Hypothalamus (tissue), 51 donors: ENCODE measurements at places on chromosomes 1 and 21.

DNA sequence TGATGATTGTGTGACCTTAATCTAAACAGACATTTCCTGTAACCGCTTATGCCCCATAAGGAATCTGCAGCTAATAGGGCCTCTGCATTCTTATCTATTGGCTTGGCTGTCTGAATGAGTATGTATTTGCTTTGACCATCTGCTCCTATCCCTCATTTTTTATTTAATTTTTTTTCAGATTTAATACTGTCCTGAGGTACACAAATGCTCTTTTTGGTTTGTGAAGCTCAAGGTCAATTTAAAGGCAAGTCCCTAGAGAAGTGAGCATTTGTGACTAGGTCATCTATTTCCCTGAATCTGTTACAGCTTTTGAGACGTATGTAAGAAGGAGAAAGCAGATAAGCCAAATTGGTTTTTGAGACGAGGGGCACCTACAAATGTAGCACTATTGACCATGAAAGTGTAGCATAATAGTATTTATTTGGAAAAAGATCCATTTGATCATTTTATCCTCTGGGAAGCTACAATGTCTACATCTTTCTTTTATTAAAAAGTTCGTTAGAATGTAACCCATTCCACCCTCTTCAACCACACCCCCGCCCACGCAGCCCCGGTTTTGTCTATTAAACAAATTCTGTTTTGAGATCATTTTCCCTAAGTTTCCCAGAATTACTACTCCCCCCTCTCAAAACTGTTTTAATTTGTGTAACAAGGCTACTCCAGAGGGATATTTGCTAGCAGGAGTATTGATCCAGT, 69.2 kb upstream of the HSPA13 start:
- no peak for DNase-seq

DNA sequence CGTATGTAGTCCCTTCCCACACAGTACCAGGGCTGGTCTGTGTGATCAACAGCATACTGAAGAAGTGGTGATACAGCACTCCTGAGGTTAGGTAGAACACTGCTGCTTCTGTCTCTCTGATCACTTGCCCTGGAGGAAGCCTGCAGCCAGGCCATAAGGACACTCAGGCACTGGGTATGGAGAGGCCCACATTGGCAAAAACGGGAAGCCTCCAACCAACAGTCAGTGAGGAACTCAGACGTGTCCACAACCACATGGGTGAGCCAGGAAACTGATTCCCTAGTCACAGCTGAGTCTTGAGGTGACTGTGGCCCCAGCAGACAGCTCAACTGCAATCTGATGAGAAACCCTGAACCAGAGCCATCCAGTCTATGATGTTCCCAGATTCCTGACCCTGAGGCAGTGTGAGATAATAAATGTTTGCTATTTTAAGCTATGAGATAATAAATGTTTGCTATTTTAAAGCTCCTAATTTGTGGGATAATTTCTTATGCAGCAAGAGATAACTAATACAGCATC, 62.5 kb downstream of the COQ8A start:
- no peak for DNase-seq

DNA sequence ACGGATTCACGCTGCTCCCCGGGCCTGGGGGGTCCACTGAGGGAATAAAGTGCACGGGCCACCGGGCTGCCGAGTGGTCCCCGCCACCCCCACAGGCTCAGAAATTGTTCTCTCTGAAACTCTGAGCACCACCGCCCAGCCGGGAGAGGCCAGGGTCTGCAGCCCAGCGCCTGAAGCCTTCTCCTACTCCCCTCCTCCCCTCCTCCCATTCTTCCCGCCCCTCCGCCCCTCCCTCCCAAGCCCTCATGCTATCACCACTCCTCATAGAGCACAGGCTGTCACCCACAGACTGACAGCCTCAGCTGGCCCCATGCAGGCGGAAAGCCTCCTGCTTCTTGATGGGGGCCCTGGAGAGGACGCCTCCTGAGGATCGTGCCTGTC, 707 bp upstream of the GPR153 start:
- no peak for DNase-seq

- no peak for DNase-seq
Measured at GRCh38 chr1:8883491-8883890, 5.0 kb upstream of the ENO1 start.

DNA sequence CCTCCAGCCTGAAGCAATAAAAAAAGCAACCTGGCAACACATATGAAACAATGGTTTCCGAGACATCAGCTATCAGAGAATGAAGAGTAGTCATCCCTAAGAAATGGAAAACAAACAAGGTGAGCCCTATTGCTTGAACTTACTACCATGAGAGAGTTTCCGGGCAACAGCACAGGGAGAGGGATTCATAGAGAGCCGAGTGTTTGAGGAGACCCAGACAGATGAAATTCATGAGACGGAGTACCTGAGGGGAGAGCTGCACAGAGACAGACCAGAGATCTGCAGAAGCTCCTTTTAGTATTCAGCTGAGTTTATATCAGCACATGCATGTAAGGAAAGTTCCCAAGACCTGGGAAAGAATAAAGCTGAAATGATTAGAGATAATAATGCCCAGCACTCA, 19.8 kb downstream of the CRB1 start:
- no peak for DNase-seq

GRCh38 chr1:25001125-25001915, 71.2 kb upstream of the RUNX3 start:
- DNase-seq = no peak

DNA sequence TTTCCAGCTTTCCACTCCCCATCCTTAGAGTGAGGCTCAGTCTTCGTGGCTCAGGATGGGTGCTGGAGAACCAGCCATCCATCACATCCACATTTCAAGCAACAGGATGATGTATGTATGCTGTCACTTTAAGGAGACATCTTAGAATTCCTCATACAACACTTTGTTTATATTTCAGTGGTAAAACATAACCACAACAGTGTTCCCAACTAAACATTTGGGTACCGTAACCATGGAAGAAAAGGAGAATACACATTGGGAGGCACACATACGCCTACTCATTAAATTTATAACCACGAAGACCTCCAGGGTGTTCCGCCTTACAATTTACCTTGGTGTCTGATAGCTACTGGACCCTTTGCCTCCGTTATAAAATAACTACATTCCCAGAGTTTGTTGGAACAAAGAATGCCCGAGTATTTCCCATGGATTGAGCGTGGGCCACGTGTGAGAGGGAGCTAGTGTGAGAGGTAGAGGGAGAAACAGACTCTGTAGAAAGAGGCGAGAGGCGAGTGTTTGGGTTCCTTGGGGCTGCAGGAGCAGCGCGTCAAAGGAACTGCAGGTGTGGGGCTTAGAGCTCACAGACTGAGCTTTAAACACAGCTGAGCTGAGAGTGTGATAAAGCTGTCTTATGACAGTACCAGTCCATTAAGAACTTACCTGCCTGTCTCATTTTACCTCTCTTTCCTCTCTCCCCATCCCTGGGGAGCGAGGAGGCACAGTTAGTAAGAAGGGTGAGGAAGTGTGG, 111.5 kb upstream of the USP24 start:
- no peak for DNase-seq

DNA sequence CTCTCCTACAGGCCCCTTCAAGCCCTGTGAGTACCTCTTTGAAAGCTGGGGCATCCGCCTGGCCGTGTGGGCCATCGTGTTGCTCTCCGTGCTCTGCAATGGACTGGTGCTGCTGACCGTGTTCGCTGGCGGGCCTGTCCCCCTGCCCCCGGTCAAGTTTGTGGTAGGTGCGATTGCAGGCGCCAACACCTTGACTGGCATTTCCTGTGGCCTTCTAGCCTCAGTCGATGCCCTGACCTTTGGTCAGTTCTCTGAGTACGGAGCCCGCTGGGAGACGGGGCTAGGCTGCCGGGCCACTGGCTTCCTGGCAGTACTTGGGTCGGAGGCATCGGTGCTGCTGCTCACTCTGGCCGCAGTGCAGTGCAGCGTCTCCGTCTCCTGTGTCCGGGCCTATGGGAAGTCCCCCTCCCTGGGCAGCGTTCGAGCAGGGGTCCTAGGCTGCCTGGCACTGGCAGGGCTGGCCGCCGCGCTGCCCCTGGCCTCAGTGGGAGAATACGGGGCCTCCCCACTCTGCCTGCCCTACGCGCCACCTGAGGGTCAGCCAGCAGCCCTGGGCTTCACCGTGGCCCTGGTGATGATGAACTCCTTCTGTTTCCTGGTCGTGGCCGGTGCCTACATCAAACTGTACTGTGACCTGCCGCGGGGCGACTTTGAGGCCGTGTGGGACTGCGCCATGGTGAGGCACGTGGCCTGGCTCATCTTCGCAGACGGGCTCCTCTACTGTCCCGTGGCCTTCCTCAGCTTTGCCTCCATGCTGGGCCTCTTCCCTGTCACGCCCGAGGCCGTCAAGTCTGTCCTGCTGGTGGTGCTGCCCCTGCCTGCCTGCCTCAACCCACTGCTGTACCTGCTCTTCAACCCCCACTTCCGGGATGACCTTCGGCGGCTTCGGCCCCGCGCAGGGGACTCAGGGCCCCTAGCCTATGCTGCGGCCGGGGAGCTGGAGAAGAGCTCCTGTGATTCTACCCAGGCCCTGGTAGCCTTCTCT, 23.5 kb downstream of the UBE2T start:
- DNase-seq = no peak

- no peak for DNase-seq
Measured at GRCh38 chr1:244552336-244552735, 91.3 kb downstream of the CATSPERE start.

- DNase-seq = no peak
Measured at GRCh38 chr1:207004931-207005830, 27.4 kb downstream of the C1orf116 start.

DNA sequence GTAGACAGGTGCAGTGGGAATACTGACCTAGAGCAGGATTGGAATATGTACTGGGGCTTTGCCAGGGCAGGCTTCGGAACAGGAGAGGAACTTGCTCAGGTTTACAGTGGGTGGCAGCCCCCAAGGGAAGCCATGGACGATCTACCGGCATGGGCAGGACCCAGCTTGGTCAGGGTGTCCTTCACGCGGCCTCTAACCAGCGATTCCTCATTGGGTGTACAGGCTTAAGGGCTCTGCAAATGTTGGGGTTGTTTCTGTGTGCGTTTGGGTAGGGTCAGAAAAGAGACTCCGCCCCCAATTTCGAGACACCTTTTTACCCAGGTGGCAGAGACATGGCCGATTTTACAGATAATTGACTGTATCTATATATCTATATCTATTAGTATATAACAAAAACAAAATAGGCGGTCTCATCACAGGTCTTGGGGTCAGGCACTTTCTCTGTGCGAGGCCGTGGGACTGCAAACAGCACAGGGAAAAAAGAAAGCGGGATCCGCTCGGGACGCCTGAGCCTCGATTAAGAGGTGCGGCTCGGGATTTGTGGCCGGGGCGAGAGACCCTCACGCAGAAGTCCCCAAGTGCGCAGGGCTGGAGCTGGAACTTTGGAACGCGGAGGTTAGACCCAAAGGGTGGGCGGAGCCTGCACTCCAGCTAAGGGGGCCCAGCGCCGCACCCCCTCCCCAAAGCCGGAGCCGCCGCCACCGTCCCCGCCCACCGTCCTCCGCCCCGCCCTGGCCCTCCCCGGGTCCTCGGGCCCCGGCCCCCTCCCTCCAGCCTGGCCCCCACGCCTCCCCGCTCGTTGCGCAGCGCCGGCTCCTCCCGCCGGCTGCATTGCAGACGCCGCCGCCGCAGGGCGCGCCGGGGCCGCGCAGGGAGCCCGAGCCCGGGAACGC, 67.5 kb upstream of the VAMP3 start:
- no peak for DNase-seq

DNA sequence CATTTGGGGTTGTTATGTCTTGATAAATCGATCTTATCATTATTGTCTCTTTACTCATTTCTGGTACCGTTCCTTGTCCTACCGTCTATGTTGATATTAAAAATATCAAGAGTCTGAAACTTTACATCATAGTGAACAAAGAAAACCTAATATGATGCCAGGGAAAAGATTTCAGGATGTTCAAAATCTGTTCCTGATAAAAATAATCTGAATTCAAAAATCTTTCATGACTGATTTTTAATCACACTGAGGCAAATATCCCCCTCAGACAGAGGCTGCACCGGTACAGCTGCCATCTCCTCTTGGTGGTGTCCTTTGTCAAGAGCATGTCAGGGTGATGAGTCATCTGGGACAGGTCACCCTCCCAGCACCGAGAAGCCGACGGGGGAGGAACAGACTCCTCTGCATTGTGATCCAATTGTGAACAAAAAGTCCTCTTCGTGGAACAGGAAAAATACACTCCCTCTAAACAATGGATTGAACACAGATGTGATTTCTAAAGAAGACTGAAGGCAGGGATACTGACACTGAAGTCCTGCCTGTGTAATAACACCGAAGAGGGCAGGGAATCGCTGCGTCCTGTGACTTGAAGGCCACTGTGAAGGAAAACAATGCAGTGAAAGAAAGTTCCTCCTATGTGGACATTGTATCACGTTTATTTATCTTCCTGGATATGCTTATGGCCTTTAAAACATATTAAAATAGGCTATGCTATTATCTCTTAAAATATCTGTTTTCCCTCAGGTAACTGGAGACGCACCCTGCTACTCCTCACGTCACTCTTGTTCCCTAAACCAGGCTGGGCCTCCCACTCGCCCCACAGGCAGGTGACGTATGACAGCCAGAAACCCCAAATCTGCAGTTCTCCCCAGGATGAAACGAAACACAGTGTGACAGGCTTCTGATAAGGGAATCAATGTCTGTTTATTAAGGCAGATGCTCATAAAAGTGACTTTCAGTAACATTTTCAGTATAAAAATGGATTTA, 4.3 kb upstream of the SPATC1L start:
- no peak for DNase-seq

DNA sequence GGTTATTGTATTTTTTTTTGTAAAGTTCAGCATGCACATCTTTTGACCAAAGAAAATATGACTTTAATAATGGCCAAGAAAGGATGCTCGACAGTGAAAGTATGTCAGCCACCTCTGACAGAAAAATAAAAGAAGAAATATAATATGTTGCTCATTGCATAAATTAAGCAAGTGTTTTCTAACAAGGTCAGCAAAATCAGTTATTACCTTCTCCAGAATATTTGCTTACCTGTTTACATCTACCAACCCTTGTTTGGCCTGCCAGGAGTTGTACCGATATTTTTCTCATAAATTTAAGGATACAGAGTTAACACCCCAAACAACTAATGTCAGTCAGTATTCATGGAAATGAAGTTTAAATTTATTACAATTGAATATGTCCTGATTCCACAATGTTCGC, 685.4 kb downstream of the PLA2G4A start:
- DNase-seq = no peak

GRCh38 chr1:191065771-191066170, 588.1 kb upstream of the BRINP3 start:
- DNase-seq = no peak

DNA sequence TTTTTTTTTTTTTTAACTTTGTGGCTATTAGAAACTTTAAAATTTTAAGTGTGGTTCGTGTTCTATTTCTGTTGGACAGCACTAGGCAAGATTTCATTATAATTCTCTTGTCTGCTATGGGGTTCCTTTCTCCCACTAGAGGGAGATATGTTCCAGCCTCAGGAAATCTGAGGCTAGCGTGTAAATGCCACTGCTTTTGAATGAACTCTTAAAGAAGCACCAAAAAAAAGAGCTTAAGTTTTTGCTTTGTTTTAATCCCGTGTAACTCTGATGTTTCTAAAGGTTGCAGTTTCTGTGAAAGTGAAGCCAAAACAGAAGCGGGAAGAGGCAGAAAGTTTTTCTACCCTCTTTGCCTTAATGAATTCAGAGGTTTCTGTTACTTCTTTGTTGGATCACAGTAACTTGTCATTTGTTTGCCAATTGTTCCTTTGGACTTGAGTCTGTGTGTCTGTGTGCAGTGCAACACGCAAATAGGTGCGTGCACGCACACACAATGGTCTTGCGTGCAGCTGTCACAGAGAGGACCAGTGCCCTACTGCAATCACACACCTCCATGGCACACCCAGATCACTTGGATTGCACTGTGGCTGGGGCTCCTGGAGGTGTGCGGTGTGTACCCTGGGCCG, 32.3 kb downstream of the HHAT start:
- DNase-seq = no peak
